ENCODE measurements at places on chromosomes 4 and X.
A peak's percentile ranks its signal among the peaks of the same experiment; 100 is the strongest.

- no peak for DNase-seq
Observed at GRCh38 chr4:153788413-153789276, at the start of gene SFRP2. SFRP2 (minus strand) TSS chr4:153789083; CDS start chr4:153788835, 248 bp downstream.

GRCh38 chrX:124406294-124407014, 60.1 kb downstream of the SH2D1A start:
- peak; percentile 45 for DNase-seq

DNA sequence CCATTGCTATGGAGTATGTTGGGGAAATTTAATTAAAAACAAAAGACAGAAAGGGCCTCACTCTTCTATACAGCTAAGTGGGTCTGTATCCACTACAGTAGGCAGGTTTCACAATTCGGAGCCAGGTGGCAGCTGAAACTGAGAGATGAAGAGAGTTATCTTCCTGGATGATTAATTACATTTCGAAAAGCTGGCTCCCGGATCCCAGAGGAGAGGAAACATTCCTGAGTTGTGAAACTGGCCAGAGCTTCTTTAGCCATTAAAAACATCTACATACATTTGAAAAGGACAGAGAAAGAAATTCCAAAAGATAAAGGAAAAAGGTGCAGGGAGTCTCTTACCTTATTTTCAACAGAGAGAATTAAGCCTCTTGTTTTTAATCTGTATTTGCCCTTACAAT, 15.5 kb upstream of the PDZD4 start:
- DNase-seq: no peak

GRCh38 chrX:137945470-137945869, 379.5 kb downstream of the ZIC3 start:
- no peak for DNase-seq

Measured in SK-N-MC (cell line).